NCI-H1092 (cell line): ENCODE measurements at places on chromosomes 2 and 18.

GRCh38 chr2:240209493-240209892 lies 69.0 kb upstream of the OTOS start:
- no peak for DNase-seq

DNA sequence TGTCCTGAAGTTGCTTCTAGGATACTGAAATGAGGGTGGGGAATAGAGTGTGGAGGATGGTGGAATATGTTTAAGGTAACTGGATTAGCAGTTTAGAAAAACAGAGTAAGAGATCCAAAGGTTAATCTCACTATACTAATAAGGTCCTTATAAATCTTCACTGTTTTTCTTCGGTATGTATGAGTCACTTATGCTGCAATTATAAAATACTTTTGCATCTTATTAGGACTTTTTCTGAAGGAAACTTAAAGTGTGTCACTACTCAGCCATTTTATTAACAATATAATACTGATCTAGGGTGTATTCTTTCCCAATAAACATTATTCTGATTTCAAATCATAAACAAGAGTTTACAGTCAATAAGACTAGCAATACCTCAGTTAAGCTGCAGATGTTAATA lies 182.3 kb downstream of the ZNF521 start:
- DNase-seq, result no peak

- no peak for DNase-seq
These were observed 8.7 kb downstream of the DCTN1 start for GRCh38 chr2:74371421-74371820.

DNA sequence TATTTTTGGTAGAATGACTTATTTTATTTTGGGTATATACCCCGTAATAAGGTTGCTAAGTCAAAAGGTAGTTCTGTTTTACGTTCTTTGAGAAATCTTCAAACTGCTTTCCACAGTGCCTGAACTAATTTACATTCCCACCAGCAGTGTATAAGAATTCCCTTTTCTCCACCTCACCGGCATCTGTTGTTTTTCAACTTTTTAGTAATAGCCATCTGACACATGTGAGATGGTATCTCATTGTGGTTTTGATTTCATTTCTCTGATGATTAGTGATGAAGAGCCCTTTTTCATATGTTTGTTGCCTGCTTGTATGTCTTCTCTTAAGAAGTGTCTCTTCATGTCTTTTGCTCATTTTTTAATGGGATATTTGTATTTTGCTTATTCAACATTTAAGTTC lies 215.2 kb upstream of the TFPI start:
- DNase-seq, result no peak

DNA sequence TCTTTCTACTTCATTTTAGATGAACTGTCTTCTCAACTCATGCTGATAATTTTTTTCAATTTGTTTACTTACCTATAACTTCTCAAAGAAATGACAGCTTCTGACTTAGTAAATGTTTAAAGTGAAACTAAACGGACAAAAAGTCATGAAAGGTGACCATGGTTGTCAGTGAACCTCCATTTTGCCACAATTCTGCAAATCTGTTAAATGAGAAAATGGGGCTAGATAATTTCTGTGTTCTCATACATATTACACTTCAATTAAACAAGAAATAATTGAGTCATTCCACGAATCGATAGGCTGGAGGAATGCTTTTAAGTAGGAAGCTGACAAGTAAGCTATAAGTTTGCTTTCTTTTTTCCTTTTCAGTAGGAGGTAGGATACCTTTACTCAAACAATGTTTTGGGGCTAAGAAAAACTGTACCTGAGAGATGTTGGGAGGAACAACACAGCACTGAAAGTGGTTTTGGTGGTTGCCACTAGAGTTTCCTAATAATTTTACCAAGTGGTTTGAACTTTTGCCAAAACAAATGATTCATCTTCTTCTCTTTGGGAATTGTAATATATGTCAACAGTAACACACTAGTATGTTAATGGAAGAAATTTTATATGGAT lies 17.1 kb downstream of the DYNAP start:
- no peak for DNase-seq
